COR-L47 (cell line): ENCODE measurements at places on chromosomes 3 and 15.

GRCh38 chr3:51395493-51396213 is 4.6 kb downstream of the RBM15B start:
- no peak for DNase-seq

- no peak for DNase-seq
These were observed 28.7 kb upstream of the SAMMSON start for GRCh38 chr3:69970827-69971226.

DNA sequence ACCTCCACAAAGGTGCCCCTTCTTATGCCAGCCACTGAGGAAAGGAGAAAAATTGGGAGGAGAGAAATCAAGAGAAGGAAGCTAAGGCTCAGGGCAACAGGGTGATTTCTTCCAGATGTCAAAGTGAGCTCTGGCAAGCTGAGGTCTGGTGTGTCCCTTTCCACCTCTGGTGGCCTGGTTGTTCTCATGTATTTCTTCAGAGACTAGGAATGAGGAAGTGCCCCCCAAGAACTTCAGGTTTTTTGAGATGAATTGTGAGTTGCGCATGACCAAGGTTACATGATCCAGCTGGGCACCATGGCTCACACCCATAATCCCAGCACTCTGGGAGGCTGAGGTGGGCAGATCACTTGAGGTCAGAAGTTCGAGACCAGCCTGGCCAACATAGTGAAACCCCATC is 5.6 kb downstream of the RAB6B start:
- DNase-seq = no peak

GRCh38 chr15:78790027-78790426 is 21.2 kb downstream of the ADAMTS7 start:
- no peak for DNase-seq
